Stimulated activated CD4-positive, alpha-beta T cell treated with anti-CD3 and anti-CD28 coated beads, Interleukin-15, amount 100 ng/mL, for 24 hours (primary cell): ENCODE measurements at places on chromosomes 4 and X.
A peak's percentile ranks its signal among the peaks of the same experiment; 100 is the strongest.

DNA sequence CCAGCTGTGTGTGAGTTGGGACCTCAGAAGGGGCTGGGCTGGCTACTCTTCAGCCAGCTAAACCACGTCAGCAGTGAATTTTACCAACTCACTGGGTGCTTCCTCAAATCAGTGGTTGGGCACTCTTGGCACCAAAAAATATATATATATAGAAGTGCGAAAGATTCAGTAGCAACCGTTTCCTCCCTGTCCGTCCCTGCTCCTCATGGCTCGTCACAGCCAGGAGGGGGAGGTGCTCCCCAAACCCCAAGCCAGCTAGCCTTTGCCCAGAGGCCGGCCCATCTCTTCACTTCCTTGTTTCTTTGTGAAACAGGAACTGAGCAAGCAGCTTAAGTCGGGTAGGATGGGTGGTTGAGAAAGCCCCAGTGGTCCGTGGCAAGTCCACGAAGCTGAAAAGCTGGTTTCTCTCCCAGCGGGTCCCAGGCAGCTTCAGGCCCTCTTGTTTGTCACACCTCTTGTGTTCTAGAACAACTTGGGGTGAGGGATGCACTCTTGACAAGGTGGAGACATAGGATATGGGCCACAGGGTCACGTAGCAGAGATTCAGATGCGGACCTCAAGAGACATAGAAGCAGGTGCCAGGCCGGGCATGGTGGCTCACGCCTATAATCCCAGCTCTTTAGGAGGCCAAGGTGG, 6.8 kb upstream of the SASH3 start:
- DNase-seq = peak; percentile 55

DNA sequence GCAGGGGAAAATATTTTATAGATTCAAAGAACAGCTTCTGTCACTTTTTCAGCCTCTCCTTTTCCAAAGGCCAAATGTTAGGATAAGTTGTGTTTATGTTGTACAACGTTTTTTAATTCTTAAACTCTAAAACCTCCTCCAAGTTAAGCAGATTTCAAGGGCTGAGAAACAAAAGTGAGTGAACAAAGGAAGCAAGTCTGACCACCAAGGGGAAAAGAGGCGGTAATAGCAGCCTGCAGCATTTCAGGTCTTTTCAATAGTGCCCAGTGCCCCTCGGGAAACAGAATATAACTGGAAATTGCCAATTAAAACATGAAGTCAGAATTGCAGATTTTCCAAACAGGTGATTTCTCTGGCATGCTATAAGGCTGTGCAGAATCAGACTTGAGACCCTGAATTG, 510.0 kb upstream of the HTR2C start:
- DNase-seq = no peak

DNA sequence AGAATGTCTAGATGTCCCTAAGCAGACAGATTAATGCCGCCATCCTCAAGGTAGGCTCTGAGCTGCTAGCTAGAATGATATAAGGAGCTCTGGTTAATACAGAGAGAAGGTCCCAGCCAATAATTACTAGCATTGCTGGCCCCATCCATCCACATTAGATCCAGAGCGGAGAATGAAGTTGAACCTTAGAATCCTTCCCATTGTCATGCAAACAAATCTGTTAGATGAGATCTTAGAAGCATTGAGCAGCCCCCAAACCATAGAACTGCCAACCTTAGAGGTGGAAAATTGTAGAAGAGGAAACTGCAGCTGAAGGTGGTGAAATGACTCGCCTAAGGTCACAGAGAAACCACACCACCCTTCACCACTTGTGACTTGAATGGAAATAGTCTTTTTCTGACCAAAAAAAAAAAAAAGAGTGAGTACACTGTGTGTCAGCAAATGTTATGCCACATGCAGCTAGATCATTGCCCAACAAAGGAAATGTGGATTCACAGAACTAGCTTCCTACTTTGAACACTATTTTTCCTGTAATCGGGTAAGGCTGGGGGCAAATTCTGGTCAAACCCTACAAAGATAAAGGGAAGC, 162.1 kb downstream of the SMIM20 start:
- DNase-seq = peak; percentile 66

- DNase-seq = no peak
These were observed 745 bp upstream of the IQSEC2 start for GRCh38 chrX:53281963-53282695.

DNA sequence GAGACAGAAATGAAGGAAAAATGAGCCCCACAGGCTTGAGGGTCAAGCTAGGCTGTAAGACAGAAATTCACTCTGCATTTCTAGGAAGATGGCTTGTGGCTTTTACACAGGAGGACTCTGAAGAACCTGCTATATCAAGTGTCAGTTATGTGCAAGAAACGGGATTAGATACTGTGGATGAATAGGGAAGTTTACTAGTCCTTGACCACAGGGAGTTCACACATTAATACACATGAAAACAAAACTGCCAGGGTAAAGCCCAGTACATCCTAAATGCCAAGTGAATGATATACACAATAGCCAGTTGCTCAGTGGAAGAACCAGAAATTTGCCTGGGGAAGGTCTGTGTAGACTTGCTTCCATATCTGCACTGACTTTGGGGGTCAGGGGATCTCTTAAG, 53.5 kb downstream of the TMEM131L start:
- no peak for DNase-seq

- DNase-seq = no peak
These were observed 24.6 kb downstream of the VSIG4 start for GRCh38 chrX:66015152-66015831.

DNA sequence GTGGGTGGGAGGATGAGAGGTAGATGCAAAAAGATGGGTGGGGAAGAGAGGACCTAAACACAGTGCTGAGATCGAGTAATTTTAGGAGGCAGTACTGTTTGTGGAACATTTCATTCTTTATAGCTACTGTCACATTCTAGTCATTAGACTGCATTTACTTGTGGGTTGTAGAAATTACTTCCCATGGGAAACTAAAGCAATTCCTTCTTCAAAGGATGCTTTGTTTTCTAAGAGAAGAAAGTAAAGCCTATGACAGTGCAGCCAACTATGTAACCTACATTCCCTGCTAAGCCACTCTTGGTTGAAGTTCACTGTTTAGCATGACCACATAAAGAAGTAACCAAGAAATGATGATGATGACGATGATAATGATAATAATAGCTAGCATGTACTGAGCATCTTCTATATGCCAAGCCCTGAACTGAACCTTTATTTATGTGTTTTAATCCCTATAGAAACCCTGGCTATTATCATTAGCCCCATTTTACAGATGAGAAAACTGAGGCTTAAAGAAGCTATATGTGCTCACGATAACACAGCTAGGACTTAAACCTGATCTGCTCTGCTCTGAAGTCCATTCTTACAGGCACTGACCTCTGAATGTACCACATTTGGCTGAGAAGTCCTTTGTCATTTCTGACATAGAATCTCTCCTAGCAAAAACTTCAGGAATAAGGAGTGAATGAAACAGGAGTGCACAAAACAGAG, 114.5 kb upstream of the KIT start:
- DNase-seq = no peak

DNA sequence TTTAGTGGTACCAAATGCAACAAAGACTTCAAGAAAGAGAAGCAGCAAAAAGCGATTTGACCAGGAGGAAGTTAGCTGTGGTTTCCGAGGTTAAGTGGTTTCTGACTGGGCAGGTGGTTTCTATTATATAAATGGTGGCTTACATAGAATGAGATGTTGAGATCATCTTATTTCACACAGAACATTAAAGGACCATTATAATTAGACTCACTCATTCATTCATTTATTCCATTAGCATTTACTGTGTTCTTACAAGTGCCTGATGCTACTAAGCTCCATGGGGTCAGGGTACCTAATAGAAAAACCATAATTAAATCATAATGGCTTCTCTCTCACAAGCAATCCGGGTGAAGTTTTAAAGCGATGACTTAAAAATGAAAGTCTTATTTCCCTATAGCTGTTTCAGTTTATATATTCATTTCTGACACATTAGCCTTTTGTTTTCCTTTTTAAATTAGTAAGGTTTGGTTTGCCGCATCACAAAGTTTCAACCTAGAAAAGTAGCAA, 10.6 kb downstream of the TSPAN6 start:
- peak; percentile 5 for DNase-seq

GRCh38 chr4:75513526-75514130, 575 bp downstream of the RCHY1 start:
- DNase-seq = no peak

DNA sequence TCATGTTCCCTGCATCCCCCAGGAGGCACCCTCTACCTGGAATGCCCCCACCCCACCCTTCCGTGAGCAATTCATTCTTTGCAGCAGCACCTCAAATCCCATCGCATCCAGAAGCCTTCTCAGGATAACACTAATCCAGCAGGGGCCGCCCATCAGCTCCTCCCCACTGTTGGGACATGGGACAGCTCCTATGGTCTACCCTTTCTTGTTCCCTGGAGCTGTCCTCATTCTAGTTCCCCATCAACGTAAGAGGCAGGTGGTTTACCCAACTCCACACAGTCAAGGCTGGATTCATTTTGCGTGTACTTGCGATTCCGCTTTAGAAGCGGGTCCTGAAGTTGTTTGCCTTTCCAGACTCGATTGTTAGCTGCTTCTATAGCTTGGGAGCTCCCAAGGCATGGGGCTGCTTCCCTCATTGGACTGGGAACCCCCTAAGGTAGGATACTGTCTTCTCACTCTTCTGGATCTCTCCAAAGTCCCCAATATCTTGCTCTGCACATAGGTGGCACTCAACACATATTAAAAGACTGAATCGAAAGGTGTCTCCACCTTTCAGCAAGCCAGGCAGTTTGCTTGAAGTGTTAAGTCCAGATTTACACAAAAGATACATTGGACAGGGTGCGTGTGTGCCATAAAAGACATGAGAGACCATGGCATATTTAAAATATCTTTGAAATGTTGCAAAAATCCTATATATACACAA, 942 bp upstream of the APLN start:
- DNase-seq = no peak

GRCh38 chr4:99079625-99080295, 8.8 kb downstream of the ADH5 start:
- no peak for DNase-seq

GRCh38 chr4:113496698-113497097, 264.8 kb downstream of the CAMK2D start:
- no peak for DNase-seq

DNA sequence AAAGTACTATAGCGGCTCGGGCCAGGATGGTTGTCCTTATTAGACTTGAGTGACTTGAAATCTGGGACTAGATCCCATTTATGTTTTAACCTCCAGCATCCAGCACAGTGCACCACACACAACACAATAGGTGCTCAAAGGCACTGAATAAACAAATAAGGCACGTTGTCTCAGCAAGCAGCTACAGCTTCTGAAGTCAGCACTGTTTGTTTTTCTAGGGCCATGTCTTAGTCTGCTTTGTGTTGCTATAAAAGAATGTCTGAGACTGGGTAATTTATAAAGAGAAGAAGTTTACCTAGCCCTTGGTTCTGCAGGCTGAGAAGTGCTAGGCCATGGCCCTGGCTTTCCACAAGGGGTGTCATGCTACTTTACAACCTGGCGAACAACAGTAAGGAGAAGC, 102.1 kb upstream of the LNX1 start:
- DNase-seq = no peak

DNA sequence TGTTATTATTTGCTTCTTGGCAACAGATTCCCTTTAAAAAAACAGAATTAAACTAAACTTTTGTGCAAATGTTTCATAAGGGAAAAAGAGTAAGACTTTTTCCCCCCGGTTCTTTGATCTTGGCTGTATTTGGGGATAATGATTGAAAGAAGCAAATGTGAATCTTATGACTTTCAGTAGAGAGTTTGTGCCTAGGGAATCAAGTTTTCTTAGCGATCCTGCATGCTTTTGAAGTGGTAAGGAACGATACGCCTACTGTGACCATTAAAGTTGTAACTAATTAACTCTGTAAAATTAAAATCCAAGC, 9.0 kb downstream of the ATP10D start:
- DNase-seq = no peak

- DNase-seq = no peak
These were observed 72.1 kb upstream of the ACSL1 start for GRCh38 chr4:184897895-184898294.

- no peak for DNase-seq
These were observed 73.0 kb downstream of the ABLIM2 start for GRCh38 chr4:8085491-8086117.

GRCh38 chr4:8291036-8291682, 21.6 kb downstream of the HTRA3 start:
- no peak for DNase-seq

GRCh38 chr4:7871356-7871755, 68.3 kb downstream of the AFAP1 start:
- DNase-seq = no peak

DNA sequence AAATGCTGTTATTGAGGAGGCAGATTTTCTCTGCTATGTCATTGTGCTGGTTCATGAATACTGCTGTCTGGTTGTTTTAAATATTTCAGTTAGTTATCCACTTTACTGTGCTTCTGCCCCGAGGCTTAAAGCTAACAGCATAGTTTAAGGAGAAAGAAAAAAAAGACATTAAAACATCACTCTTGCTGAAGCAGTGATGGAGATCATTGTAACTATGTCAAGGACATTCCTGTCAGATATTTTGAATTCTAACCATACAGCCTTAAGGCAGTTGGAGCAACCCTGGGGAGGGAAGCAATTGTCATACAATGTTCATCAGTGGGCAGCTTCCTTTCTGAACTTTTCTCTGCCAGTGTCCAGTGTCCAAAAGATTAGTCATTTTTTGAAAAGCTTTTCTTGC, 199.0 kb upstream of the DDX53 start:
- DNase-seq = no peak

- DNase-seq = no peak
These were observed 89.7 kb downstream of the LRP2BP start for GRCh38 chr4:185305979-185306442.

DNA sequence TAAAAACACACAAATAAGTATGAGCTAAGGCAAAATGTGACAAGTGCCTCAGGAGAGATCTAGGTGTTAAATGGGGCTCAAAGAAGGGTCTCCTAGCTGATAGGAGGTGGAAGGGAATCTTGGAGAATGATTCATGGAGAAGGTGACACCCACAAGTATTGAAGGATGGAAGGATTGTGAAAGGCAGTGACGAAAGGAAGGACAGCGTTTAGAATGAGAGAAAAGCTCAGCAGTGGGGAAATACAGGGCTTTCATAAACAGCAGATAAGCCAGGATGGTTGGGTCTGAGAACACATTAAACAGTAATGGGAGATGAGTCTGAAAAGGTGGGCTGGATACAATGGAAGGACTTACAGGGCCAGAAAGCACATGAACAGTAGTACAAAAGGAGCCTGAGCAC, 11.5 kb downstream of the ANXA5 start:
- DNase-seq = no peak

DNA sequence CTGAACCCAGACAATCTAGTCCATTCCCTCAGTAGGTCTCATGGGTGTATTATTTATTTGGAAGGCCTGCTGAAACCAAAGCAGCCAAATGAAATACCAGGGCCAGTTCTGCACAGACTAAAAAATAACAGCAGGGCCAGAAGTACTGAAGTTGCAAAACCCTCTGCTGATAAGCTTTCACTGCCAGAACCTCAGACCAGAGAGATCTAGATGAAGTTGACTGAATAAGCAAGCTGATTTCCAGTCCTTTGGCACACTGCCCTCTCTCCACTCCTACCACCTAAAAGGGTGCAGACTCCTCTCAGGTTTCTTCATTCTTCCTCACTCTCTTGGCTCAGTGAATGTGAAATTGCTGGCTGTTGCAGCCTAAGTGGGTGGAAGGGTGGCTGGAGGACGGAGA, 276.7 kb upstream of the KLF3 start:
- no peak for DNase-seq
